Inflammatory macrophage (primary cell): ENCODE measurements at places on chromosomes 7 and 10.

DNA sequence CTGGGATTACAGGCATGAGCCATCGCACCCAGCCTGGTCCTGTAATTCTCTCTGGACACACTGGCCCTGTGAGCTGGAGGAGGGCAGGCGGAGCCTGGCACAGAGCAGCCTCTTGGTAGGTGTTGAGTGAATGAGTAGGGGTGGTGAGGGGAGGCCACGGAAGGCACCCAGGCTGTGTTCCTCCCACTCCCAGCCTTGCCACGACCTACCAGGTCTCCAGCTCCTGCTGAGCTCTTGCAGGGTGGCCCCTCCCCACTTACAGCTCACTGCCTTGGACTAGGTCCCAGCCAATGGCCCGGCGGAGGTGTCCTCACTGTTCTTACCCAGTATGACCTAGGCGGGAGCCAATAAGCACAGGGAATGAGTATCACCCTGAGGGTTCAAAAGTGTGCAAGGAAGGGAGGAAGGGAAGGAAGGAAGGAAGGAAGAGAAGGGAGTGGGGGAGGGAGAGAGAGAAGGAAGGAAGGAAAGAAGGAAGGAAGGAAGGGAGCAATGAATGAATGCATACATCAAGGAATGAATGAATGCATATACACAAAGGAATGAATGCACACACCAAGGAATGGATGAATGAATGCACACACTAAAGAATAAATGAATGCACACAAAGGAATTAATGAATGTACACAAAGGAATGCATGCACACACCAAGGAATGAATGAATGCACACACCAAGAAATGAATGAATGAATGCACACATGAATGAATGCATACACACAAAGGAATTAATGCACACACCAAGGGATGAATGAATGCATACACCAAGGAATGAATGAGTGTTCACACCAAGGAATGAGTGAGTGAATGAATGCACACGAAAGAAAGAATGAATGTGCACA, 45.5 kb downstream of the GTF2IRD1 start:
- no peak for DNase-seq

GRCh38 chr7:40506158-40506557, 371.4 kb downstream of the SUGCT start:
- no peak for DNase-seq

GRCh38 chr10:79403441-79404230, 41.8 kb downstream of the ZCCHC24 start:
- DNase-seq: no peak

DNA sequence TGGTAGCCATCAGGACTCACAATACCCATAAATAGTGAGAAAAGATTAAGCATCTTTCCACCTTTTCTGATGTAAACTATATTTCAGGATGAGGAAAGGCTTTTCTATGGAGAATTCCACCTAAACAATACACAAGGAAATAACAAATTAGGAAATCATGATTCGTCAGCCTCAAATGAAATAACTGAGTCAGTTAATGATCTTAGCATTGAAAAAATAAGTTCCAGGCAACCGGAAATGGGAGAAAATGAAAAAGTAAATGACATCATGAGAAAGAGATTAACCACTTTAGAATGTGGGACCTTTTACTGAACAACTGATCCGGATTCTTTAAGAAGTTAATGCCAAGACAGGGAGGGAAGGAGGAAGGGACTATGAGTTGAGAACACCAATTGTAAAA, 742.3 kb downstream of the TNS3 start:
- DNase-seq: no peak

- DNase-seq: no peak
These were observed 114.7 kb downstream of the MYO3A start for GRCh38 chr10:26048756-26049155.

- DNase-seq: peak; percentile 67
These were observed 5.8 kb upstream of the ZNF487 start for GRCh38 chr10:43430926-43431663.
